ENCODE measurements at places on chromosomes 4 and X.

- DNase-seq: no peak
Observed at GRCh38 chr4:184103527-184104264, 114.0 kb downstream of the ENPP6 start.

DNA sequence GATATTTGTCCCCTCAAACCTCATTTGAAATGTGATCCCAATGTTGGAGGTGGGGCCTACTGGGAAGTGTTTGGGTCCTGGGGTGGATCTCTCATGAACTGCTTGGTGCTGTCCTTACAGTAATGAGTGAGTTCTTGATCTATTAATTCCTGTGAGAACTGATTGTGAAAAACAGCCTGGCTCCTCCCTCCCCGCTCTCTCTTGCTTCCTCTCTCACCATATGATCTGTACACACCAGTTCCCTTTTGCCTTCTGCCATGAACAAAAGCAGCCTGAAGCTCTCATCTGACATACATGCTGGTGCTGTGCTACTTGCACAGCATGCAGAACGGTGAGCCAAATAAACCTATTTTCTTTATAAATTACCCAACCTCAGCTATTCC, 11.2 kb upstream of the YIPF7 start:
- no peak for DNase-seq

DNA sequence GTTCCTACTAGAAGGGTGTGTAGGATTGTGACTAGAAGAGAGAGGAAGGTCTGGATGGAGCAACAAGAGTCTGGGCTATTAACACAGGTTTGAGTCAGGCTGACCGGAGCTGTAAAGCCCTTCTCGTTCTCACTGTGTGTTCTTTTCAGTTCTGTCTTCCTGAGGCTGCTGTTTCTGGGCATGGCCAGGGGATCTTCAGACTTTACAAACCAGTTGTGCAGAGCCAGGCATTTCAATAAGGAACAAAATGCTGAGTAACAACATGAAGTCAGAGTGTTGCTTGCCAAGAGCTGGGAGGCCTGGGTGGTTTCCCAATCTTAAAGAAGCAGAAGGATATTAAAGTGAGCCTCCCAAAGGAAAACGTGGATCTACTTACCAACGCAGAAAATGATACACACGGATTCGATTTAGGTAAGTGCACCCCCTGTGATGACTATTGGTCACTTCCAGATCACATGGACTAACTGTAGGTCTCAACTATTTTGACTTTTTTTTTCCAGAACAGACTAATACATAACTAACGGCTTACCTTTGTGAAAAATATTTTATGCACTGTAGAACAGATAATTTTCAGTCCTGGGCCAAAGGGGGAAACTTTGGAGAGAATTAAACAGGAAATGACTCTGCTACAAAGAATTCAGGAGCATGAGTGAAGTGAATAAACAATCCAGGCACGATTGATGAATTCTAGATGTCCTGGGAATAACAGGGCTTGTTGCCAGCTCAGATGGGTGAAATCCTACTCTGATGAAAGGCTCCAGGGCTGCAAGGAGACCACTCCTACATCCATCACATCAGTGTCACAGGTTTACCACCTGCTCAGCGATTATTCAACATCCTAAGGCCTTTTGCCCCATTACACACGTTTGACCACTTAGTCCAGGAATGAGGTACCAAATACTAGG, 94.5 kb downstream of the ANXA3 start:
- no peak for DNase-seq

- DNase-seq: no peak
Observed at GRCh38 chr4:87632469-87632868, 17.6 kb upstream of the DMP1 start.

DNA sequence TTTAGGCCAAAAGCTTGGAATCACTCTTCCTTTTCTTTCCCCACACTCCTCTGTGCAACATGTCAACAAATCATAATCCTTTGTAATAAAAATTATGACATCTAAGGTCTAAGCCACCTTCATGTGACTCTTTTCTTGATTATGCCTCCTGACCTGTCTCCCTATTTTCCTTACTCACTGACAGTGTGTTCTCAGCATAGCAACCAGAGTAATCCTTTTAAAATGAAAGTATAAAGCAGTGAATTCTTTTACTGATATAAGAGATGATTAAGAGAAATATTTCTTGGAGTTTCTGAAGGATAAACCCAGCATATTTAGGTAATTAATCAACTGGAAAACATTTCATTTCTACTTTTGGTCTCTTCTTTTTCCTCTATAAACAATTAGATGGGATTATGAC, 44.7 kb downstream of the USO1 start:
- no peak for DNase-seq

- DNase-seq: no peak
Observed at GRCh38 chrX:113384628-113385027, 544.0 kb upstream of the AMOT start.

- DNase-seq: no peak
Observed at GRCh38 chrX:51956441-51956840, 63.0 kb downstream of the MAGED1 start.

DNA sequence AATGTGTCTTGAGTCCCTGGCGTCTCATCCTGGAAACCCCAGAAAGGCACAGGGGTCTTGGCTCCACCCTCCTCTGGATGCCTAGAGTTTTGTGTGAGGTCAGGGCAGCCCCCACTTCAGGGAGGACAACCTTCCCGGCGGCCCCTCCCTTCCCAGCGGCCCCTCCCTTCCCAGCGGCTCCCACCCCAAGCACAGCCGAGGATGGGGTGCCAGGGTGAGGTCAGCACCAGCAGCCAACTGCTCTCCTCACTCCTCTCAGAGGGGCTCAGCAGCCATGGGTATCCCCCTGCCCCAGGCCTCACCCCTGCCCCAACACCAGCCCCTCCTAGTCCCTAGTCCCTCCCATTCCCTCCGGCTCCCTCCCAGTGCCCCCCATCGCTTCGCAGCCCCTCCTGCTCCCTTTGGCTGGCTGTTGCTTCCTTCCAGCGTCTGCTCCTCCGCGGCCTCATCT, 17.4 kb downstream of the DGKQ start:
- no peak for DNase-seq

DNA sequence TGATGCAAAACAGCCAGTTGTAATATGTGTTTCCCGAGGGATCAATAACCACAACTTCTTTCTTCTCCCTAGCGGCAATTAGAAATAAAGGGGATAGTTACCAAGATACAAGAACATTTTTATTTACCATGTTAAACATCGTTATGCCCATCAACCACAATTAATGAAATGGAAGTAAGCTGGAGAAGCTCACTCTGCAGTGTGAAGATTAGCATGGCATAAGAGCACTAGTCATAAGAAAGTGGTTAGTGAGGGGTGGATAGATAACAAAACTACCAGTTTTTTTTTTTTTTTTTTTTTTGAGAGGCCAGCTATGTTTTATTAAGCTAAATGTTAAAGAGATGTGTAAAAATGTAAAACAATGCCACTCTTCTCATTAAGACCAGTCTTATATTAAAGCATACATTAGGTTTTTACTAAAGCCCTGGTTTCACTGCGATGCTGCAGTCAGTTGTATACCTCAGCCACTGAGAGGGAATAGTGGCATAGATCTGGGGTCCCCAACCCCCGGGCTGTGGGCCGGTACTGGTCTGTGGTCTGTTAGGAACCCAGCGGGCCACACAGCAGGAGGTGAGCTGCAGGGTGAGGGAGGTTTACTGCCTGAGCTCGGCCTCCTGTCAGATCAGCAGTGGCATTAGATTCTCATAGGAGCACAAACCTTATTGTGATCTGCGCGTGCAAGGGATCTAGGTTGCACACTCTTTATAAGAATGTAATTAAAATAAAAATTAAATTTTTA, 27.9 kb upstream of the NFXL1 start:
- no peak for DNase-seq

DNA sequence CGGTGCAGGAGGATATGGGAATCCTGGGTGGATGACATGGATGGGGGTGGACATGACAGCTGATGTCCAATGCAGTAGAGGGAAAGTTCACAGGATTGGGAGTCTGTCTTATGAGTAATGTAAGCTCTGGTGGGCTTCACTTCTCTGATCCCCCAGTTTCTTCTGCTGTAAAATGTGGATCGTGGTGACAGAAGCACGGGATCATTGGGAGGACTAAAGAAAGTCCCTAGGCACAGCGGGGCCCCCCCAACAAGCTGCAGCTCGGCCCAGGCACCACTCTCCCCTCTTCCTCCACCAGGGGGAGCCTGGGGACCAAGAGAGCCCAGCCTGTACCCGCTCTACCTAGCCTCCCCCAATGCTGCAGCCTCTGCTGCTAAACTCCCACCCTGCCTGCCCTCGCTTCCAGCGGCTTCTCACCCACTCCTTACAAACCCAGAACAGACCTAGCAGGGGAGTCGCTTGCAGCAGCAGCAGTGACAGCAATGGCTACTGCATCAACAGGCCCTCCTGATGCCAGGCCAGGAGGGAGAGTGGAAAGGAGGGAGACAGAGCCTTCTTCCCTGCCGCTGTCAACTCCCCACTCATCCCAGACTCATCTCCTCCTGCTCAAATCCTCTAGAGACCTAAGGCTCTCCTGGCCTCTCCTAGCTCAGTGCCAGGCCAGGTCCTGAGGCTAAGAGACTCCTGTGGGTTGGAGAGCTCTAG, 36.1 kb upstream of the IQSEC2 start:
- no peak for DNase-seq

- no peak for DNase-seq
Observed at GRCh38 chr4:165394275-165394674, 15.5 kb downstream of the CPE start.

GRCh38 chr4:137707626-137708025, 175.3 kb upstream of the PCDH18 start:
- no peak for DNase-seq

DNA sequence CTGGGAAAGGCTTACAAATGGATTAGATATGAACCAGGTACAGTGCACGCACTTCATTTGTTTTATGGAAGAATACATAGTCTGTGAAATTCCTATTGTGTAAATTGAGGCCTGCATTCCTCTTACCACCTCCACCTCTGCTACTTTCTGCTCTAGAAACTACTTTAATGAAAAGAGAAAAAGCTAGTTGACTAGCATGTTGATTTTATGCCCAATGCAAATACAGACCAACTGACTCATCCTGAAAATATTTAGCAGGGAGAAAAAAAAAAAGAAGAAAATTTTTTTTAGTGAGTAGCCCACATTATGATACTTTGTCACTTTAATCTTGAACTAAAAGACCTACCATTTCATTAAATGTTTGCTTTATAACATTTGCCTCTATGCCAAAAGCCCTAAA, 41.2 kb downstream of the DCLK2 start:
- no peak for DNase-seq

DNA sequence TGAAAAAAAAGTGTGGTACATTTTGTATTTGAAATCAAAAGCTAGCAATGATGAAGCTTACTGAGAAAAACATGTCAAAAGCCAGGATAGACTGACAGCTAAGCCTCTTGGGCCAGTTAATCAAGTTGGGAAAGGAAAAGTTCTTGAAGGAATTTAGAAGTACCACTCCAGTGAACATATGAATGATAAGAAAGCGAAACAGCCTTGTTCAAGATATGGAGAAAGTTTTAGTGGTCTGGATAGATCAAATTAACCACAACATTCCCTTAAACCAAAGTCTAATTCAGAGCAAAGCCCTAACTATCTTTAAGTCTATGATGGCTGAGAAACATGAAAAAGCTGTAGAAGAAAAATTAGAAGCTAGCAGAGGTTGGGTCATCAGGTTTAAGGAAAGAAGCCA, 268.3 kb downstream of the PDHA2 start:
- DNase-seq: no peak

DNA sequence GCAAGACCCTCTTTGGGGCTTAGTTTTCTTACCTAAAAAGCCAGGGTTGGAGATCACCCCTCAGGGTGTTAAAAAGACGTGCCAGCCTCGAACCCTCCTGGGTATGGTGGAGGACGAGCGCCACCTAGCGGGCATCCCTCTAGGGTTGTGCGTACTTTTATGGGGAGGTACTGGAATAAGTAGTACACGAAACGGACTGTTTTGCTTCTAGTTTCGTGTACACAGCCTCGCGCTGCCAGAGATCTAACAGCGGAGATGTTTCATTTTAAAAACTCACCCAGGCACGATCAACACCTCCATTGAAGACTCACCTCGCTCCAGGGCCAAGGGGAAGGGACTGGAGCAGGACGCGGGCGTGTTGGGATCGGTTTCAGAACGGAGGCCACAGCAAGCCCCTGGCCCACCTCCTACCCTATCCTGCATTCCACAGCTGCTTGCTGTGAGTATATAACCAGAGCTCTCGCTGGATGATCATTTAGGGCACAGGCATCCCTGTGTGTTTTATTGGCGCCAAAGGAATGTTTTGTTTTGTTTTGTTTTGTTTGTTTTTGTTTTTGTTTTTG, 4.8 kb upstream of the NKX3-2 start:
- DNase-seq: peak; percentile 79

DNA sequence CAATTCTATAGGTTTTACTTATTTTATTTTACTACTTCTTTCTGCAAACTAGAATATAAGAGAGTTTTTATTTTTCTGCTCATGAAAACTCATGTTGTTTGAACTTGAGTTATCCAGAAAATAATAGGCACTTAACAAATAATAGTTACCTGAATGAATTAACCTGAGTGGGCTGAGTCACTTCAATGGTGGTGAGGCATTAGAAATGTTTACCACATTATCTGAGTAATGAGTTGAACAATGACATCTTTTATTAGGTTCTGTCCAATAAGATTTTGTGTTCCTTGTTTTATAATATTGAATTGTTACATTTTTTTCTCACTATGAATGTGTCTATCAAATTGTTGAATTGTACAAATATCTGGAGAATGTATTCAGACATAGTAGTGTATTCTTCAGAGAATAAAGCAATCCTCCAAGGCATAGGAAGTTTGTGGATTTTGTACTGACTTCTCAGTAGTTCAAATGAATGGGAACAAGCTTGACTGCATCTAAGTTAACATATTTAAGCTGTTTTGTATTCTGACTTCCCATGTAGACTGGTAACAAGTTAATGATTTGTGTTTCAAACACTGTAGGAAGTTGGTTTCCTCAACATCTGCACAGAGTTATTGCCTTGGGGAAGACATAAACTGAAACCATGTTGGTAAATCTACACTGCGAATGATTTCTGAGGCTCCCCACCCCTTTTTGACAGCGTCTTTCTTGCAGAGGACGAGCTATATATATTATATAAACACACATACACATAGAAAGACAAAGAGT, 1808.9 kb upstream of the TENM3 start:
- DNase-seq: no peak

- DNase-seq: no peak
Observed at GRCh38 chr4:90127706-90128345, 632 bp downstream of the CCSER1 start.

DNA sequence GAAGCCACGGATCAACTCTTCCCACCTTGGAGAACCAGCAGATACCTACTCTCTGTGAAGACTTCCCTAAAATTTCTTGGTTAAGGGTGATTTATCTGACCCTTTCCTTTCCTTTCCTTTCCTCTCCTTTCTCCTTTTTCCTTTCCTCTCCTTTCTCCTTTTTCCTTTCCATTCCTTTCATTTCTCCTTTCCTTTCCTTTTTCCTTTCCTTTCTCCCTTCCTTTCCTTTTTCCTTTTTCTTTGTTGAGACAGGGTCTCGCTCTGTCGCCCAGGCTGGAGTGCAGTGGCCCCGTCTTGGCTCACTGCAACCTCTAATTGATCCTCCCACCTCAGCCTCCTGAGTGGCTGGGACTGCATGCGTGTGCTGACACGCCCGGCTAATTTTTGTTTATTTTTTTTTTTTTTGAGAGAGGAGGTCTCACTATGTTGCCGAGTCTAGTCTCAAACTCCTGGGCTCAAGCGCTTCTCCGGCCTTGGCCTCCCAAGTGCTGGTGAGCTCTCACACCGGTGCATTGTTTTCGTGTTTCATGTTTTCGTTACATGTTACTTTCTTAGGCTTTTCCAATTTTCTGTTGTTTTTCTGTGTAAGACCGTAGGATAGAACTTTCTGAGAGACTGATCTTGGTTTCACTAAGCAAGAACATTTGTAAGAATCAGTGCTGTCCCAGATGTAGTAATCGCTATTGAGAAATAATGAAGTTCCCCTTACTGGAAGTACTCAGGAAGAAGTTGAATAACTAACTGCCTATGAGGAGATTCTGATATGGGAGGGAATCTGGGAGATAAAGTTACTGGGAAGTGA, 2.0 kb downstream of the TMEM165 start:
- no peak for DNase-seq

All from renal cortex interstitium (tissue), 15 donors.